Activated T-helper 2 cell treated with anti-CD3 and anti-CD28 coated beads, Interferon-gamma antibody, Interleukin-2, Interleukin-4, amounts not matched to agents 10 μg/mL and 5 μg/mL and 100 μg/mL, durations not matched to agents 14 hours and 24 hours and 36 hours (primary cell): ENCODE measurements at places on chromosomes 5 and 9. TPM values are rescaled to one million over a fixed set of nuclear protein-coding genes. Genes with fewer than 3 reads are reported as not detected.

- no peaks in the 10 kb centered on the region for H3K36me3 ChIP-seq
- H3K4me3 ChIP-seq: no peak overlapping the region
- no peaks in the 10 kb centered on the region for H3K27me3 ChIP-seq
- H3K4me1 ChIP-seq: no peaks in the 10 kb centered on the region
These were observed 75.7 kb downstream of the TEK start for GRCh38 chr9:27184556-27185351.

GRCh38 chr5:22277006-22277405 lies 576.1 kb downstream of the CDH12 start:
- H3K36me3 ChIP-seq: no peaks in the 10 kb centered on the region
- DNase-seq: no peak
- H3K27ac ChIP-seq: no peak overlapping the region
- no peaks in the 10 kb centered on the region for H3K4me1 ChIP-seq
- H3K4me3 ChIP-seq: no peak overlapping the region

DNA sequence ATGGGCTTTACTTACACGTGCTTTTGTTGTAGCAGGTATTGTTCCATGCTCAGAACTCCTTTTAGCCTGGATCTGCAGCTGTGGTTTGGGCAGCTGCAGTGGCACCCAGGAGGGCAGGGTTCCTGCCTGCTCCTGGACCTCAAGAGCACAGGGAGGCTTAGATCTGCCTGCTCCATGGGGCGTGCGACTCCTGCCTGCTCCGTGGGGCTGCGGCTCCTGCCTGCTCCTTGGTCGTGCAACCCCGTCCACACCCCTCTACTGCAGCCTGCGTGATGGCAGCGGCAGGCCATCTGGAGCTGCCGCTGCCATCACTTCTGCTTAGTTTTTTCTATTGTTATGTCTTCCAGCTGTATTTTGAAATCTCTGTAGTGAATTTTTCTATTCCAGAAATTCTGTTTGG lies 11.7 kb upstream of the UGT3A2 start:
- no peak overlapping the region for H3K4me3 ChIP-seq
- H3K27ac ChIP-seq: no peak overlapping the region
- no peak for DNase-seq
- no peaks in the 10 kb centered on the region for H3K36me3 ChIP-seq
- peaks cover 9% of the 10 kb centered on the region for H3K27me3 ChIP-seq
- peaks cover 1% of the 10 kb centered on the region for H3K4me1 ChIP-seq

GRCh38 chr9:96249746-96250145 lies 52.2 kb downstream of the HSD17B3 start:
- H3K36me3 ChIP-seq: no peaks in the 10 kb centered on the region
- H3K27me3 ChIP-seq: peaks cover 42% of the 10 kb centered on the region
- H3K4me1 ChIP-seq: no peaks in the 10 kb centered on the region

DNA sequence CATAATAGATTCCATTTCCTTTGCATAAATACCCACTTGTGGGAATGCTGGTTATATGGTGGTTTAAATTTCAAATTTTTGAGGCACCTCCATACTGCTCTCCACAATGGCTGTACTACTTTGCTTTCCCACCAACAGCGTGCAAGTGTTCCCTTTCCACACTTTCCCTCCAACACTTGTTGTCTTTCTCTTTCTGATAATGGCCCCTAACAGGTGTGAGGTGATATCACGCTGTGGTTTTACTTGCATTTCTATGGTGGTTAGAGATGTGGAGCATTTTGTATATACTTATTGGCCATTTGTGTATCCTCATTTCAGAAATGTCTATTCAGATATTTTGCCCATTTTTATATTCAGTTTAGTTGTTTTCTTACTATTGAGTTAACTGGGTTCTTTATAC lies 34.6 kb downstream of the CTSL start:
- peaks cover 13% of the 10 kb centered on the region for H3K27me3 ChIP-seq
- no peak overlapping the region for H3K27ac ChIP-seq
- DNase-seq: no peak
- no peaks in the 10 kb centered on the region for H3K4me1 ChIP-seq

DNA sequence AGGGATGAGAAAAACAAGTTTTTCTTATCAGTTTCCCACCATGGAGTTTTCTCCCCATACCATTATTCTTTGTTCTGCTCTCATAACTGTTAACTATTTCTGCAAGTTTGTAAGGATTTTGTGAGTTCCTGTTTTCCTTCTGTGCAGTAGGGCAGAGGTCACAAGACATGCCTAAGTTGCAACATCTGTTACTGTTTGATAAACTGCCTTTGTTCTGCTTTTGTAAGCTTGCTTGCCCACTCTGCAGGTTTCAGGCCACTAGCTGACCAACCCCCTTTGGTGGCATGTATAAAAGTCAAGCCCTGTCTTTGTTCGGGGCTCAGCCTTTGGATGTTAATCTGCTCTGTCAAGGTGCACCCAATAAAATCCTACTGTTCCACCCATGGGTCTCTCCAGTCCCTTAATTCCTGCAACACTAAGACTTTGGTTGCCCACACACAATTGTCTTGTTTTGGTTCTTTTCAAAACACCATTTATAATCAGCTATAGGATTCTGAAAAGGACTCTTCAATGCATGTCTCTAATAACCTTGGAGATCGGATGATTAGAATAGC lies 545.4 kb downstream of the CDH9 start:
- no peak overlapping the region for H3K27ac ChIP-seq
- H3K36me3 ChIP-seq: no peaks in the 10 kb centered on the region
- no peak overlapping the region for H3K4me3 ChIP-seq
- no peak for DNase-seq
- no peaks in the 10 kb centered on the region for H3K27me3 ChIP-seq

- DNase-seq: no peak
- H3K36me3 ChIP-seq: no peaks in the 10 kb centered on the region
- H3K4me1 ChIP-seq: no peaks in the 10 kb centered on the region
- H3K4me3 ChIP-seq: no peak overlapping the region
- no peak overlapping the region for H3K27ac ChIP-seq
These were observed 33.4 kb upstream of the FCHO2 start for GRCh38 chr5:72922422-72922821.

DNA sequence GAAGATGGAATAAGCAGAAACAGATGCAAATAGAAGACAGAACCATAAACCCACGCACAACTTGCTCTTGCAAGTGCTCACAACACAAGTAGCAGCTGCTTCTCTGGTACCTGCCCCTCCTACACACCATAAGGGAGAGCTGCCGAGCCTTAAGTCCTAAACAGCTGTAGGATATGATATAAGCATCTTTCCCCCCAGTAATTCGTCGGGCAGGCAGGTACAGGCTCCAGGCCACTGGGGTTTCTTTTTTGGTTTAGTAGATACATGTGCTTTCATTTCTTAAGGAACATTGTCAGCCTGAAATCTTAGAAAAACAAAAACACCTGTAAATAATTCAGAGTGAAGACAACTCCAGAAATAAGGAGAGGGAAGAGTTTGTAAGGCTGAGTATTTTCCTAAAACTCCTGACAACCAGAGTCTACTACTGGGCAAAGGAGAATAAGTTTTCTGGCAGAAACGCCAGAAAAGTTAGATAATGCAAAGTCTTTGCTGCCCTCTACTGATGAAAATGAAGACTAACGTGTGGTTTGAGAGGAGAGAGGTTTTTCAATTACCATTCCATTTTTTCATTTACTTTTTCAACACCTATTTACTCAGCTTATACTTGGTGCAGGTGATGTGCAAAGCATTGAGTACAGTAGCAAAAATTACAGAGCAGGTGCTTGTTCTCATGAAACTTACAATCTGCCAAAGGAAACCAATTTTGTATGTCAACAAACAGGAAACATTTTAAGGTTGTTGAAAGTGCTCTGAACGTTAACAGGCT lies 20.1 kb upstream of the TCERG1 start:
- no peaks in the 10 kb centered on the region for H3K36me3 ChIP-seq
- DNase-seq: no peak
- peaks cover 22% of the 10 kb centered on the region for H3K27me3 ChIP-seq
- H3K4me1 ChIP-seq: peaks cover 6% of the 10 kb centered on the region
- H3K4me3 ChIP-seq: no peak overlapping the region
- H3K27ac ChIP-seq: no peak overlapping the region

GRCh38 chr9:88075966-88076285 lies 62.3 kb downstream of the SPATA31C2 start:
- peaks cover 7% of the 10 kb centered on the region for H3K4me1 ChIP-seq
- H3K27ac ChIP-seq: no peak overlapping the region
- peak overlapping the region; percentile 81 for H3K4me3 ChIP-seq
- peaks cover 65% of the 10 kb centered on the region for H3K27me3 ChIP-seq

DNA sequence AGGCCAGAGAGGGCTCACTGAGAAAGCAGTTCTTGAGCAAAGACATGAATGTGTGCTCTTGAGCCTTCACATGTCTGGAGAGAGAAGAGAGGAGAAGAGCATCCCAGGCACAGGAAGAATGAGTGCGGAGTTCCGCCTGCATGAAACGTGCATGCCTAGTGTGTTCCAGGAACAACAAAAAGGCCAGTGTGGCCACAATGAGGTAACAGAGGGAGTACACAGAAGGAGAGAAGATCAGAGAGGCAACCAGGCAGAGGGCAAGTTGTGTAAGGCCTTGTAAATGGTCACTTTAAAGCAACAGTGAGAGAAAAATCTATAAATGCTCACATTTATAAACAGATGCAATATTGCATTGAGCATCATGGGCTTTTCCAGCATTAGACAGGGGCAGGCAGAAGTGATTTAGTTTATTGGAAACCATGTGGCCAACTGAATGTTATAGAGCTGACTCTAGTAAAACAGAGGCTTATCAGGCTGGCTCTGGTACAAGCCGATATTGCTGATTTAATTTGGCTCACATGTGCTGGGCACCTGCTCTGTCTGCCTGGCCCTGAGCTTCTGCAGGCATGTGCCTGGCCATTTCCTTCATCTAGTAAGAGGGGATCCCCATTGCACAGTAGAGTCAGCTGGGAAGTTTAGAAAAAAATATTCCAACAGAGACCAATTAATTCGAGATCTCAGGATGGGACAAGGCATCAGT lies 185.3 kb downstream of the SAXO1 start:
- no peak for DNase-seq
- H3K27me3 ChIP-seq: no peaks in the 10 kb centered on the region
- H3K4me3 ChIP-seq: no peak overlapping the region
- no peaks in the 10 kb centered on the region for H3K36me3 ChIP-seq
- no peaks in the 10 kb centered on the region for H3K4me1 ChIP-seq

DNA sequence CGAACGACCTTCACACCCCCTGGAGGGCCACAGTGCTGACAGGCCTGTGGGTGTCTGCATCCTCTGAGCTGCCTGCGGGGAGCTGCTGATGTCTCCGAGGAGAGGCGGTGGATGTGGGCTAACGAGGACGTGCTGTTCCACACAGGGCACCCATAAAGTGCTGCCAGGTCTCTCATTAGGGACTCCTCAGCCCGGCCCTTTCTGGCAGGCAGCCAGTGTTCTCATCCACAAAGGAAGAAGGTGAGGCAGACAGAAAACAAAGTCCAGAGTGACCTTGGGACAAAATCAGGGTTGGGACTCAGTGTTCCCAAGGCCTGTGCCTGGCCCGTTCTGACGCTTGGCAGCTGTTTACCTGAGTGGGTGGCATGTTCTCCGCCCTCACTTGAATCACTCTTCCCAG lies 29.3 kb downstream of the CARTPT start:
- no peak overlapping the region for H3K4me3 ChIP-seq
- no peaks in the 10 kb centered on the region for H3K36me3 ChIP-seq
- no peak for DNase-seq

DNA sequence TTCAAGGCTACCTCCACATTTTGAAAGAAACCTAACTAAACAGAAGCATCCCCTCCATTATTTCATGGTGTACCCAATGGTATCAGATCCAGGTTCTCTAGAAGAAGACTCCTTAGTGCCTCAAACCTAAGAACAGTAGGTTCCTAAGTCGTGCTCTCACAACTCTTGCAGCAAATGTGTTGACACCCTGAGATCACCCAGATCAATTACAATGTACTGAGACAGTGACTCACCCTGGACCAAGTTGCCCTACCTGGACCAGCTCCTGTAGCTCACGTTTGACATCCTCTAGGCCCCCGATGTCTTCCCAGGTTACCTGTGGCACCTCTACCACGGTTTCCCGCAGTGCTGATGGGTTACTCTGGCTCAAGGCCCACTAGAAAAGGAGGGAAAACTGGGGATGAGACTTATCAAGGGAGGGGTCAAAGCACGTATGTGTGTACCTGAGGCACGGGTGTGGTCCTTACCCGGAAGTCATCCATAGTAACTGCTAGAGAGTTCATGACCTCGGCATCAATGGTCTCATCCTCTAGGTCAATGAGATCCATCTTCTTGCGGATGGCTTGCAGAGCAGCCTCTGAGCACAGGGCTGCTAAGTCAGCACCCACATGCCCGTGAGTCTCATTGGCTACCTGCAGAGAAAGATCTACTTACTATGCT lies 11.7 kb downstream of the VCP start:
- H3K4me1 ChIP-seq: no peaks in the 10 kb centered on the region
- H3K4me3 ChIP-seq: no peak overlapping the region
- no peak for DNase-seq

GRCh38 chr9:97501177-97501971 lies at the start of gene TMOD1:
Gene TMOD1 (plus strand): TSS chr9:97501666. CDS start chr9:97524189, 22,523 bp downstream.
- DNase-seq: no peak
- peaks cover 13% of the 10 kb centered on the region for H3K4me1 ChIP-seq
- peak within 1 kb of the TSS; percentile 73 for H3K4me3 ChIP-seq
- H3K27me3 ChIP-seq: peaks cover 48% of the 10 kb centered on the region
- H3K27ac ChIP-seq: no peak within 1 kb of the TSS
- no peaks in the 10 kb centered on the region for H3K36me3 ChIP-seq

GRCh38 chr9:97954550-97954989 lies 16.6 kb upstream of the HEMGN start:
- no peak overlapping the region for H3K27ac ChIP-seq
- peak; percentile 38 for DNase-seq
- peaks cover 10% of the 10 kb centered on the region for H3K4me1 ChIP-seq
- H3K36me3 ChIP-seq: no peaks in the 10 kb centered on the region
- no peak overlapping the region for H3K4me3 ChIP-seq
- H3K27me3 ChIP-seq: peaks cover 9% of the 10 kb centered on the region

- H3K36me3 ChIP-seq: no peaks in the 10 kb centered on the region
- no peak overlapping the region for H3K27ac ChIP-seq
- peaks cover 11% of the 10 kb centered on the region for H3K4me1 ChIP-seq
- H3K4me3 ChIP-seq: no peak overlapping the region
- H3K27me3 ChIP-seq: no peaks in the 10 kb centered on the region
These were observed 10.4 kb upstream of the EEIG1 start for GRCh38 chr9:127991017-127991756.

DNA sequence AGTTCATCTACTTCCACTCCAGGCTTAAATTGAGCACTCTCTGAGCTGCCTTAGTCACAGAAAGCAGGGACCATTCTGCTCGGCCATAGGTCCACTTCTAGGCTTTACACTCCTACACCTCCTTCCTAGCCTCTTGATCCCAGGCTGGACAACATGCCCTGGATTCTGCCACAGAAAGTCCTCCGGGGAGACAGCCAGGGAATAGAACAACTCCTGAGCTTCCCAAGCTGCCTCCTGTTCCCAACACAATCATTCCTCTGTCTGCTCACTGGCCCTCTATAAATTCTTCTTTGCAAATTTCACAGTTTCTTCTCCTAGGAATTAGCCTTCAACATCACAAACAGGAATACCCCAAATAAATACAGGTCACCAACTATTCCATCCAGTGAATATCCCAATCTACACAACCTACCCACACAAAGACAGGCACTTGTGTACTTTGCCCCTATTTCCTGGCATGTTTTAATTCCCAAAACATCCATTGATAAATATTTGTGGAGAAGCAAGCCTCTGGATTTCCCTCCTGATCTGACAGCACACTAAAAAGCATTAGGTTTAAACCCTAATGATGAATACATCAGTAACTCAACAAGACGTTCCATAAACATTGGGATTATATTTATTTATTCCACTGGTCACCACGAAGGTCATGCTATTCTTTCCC lies 125.5 kb downstream of the ENC1 start:
- H3K4me3 ChIP-seq: no peak overlapping the region
- DNase-seq: no peak
- peaks cover 23% of the 10 kb centered on the region for H3K27me3 ChIP-seq
- H3K36me3 ChIP-seq: no peaks in the 10 kb centered on the region
- H3K4me1 ChIP-seq: no peaks in the 10 kb centered on the region

Gene IL7R
- 60.9 and 66.9 TPM in 2 replicates for total RNA-seq

Gene LRRC14B
- total RNA-seq: not detected in 2 replicates

Gene FREM1
- not detected in 2 replicates for total RNA-seq

Gene SPEF2
- total RNA-seq: 10.0 and 11.5 TPM in 2 replicates

Gene ATP10B
- not detected in 2 replicates for total RNA-seq

Gene ADAMTSL2
- not detected in 2 replicates for total RNA-seq

Gene PALM2AKAP2
- total RNA-seq: 0.57 TPM in 1 of 2 replicates, not detected in the other
